Right ventricle myocardium inferior (tissue), 1 donor: ENCODE measurements at places on chromosomes 7 and 10. TPM values are rescaled to one million over a fixed set of nuclear protein-coding genes. Genes with fewer than 3 reads are reported as not detected.

Gene ADCY1
- total RNA-seq: 5.9 TPM

Gene CCDC146
- total RNA-seq: 11.0 TPM

DNA sequence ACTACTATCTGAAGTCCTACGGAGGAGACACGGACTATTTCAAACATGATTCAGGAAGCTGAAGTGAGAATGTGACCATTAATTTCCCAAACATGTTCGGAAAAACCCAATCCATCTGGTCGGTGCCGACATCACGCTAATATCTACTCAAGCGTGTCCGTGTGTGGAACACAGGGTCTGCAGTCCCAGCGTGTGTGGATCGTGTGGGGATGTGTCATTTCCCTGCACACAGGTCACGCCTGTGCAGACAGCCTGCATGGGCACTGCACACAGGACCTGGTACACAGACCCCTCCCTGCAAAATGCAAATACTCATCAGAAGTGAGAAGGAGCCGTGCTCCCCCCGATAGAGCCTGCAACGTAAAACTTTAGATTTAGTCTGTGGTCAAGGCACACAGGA is 57.8 kb downstream of the CARD11 start:
- DNase-seq: no peak

DNA sequence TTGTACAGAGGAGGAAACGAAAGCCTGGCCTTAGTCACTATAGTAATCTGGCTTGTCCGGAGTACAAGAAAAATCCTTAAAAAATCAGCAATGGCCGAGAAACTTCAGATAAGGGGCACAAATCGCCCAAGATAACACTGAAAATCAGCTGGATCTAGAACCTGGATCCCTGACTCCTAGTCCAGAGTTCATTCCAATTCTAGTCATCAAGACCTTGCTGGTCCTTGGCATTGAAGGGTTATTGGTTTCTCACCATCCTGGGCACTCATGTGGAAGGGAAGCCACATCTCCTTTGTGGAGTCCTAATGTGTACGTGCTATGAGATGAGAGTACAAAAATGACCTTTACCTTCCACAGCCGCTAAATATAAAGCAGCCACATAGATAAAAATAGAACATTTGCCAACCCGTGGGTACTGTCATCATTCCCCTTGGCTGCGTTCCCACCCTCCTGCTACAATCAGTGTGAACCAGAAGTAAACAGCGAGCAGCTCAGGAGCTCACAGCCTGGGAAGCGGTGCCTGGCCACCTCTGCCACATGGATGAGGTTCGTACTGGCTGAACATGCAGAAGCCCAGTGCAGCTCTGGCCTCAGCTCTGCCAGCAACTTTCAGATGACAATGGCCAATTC is 116.0 kb upstream of the PDLIM1 start:
- peak; percentile 81 for DNase-seq

GRCh38 chr7:81416659-81417058 is 353.2 kb downstream of the HGF start:
- DNase-seq: no peak

DNA sequence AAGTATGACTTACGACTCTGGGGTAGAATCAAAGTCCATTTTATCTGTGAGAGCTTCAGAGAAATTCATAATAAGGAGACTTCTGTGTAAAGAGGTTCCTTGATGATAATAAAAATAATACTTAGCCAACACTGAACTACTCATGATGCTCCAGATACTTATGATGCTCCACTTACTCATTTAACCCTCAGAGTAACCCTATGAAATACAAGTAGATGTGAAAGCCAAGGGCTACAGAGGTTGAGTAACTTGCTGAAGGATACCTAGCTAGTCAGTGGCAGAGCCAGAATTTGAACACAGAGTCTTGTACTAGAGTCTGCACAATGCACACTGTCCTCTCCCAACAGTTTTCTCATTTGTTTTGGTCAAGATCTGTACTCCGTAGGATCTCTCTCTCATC is 89.5 kb downstream of the HECW1 start:
- no peak for DNase-seq
